ENCODE measurements at places on chromosomes 12 and 14.
A peak's percentile ranks its signal among the peaks of the same experiment; 100 is the strongest.

GRCh38 chr12:96516472-96517430, 27.4 kb downstream of the CFAP54 start:
- DNase-seq = peak; percentile 69

- DNase-seq = no peak
These were observed 44.7 kb upstream of the CRACR2A start for GRCh38 chr12:3797531-3798048.

DNA sequence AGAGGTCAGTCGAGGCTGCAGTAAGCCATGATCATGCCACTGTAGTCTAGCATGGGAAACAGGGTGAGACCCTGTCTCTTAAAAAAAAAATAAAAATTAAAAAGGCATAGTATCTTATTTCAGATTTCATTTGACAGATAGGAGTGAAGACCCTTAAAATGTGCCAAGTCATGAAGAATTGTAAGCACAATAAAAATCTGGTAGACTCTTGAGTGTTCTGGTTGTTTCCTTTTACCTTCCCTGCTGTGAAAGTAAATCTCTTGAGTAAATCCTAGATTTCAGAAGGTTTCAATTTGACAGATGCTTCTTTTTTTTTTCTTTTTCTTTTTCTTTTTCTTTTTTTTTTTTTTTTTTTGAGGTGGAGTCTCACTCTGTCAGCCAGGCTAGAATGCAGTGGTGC, 109.0 kb downstream of the ESR2 start:
- DNase-seq = no peak

DNA sequence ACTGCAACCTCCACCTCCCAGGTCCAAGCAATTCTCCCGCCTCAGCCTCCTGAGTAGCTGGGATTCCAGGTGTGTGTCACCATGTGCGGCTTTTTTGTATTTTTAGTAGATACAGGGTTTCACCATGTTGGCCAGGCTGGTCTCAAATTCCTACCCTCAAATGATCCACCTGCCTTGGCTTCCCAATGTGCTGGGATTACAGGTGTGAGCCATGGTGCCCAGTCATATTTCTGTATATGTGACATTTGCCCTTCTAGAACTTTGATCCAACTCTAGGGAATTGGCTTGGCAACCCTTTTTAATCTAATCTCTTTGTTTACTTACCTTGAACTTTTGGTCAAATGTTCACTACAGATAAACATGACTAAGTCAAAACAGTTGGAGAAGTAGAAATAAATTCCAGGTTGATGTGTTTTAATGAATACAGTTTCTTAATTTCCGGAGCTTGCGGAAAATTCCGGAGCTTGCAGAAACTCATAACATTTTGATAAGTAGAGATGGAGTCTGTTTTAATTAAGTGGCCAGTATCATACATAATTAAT, 11.5 kb upstream of the PEBP1 start:
- no peak for DNase-seq

DNA sequence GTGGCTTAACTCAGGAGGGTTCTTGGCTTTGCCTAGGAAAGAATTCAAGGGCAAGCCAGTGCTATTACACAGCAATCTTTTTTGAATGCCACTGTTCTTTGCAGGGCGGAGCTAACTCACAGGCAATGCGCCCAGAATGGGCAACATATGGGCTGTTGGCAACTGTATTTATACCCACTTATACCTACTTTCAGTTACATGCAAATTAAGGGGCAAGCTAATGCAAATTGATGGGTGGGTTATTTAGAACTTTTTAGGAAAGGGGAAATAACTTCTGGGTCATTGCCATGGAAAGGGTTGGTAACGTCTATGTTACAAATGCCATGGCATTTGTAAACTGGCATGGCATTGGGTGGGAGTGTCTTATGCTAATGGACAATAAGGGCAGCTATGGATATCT, 85.4 kb downstream of the C12orf50 start:
- no peak for DNase-seq

DNA sequence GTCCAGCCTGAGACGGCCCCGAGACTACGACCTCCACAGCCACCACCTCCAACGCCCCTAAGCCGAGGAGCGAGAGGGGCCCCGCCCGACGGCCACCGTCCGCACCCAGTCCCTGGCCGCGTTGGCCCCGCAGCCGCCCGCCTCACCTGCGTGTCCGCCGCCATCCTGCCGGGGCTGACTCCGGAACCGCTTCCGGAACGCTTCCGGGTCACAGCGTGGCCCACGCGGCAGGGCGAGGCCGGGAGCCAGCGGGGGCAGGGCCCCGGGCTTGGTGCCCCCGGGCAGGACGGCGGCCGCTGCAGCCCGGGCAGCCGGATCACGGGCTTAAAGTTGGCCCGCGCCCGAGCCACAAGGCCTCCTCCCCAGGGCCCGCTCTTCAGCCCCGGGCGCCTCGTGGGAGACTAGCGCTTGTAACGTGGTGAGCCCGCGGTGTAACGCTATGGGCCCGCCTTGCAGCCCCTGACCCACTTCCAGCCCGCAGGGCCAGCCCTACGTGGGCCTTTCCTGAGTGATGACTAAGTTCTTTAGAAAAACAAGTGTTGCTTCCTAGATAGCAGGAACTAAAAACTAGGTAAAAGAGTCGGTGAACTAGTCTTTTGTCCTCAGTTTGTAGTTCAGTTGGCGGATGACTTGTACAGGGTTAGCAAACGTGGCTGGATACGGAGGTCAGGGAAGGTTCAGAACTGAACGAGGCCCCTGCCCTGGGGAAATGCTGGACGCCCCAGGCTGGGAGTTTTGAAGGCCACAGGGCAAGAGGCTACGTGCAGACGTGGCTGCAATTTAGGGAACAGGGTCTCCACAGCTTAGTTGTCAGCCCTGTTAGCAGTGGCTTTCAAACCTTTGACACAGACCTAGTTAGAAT, at the start of gene GCN1:
Gene GCN1, minus strand, starts transcription at position 182 of the 862 bp plus-strand sequence. Its CDS starts 18 bp downstream, at position 164.
- DNase-seq = peak; percentile 33

- no peak for DNase-seq
These were observed 13.6 kb downstream of the DLK1 start for GRCh38 chr14:100740196-100740825.

GRCh38 chr12:119019166-119019565, 37.8 kb downstream of the SRRM4 start:
- no peak for DNase-seq

DNA sequence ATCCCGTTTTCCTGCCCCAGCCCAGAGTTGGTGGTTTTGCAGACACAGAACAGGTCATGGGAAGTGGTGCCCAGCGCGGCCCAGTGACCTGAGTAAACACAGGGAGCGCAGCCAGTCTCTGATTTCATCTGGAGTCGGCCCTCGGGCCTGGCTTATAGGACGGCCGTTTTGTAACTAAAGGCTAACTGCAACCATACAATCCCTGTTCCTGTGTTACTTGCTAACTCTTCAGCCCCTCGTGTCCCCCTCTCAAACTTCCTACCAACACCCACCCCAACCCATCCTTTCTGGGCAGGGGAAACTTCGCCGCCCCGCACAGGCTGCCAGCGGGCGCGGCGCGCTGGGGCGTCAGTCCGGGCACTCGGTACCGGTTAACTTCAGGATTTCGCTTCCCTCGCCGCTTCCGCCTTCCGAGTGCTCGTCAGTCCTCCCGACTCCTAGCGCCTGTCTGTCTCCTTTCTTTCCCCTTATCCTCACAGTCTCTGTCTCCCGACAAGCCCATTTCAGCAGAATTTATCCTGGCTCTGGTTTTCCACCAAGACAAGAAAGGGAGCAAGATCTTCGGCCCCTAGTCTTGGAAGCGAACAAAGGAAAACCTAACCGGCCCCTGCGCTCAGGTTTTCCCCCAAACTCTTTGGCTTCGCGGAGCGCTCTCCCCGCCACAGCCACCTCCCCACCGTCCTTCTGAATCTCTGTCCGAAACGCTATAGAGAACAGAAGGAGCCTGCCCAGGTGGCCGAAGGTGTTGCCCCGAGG, 2.0 kb downstream of the SIX1 start:
- no peak for DNase-seq

Measured in astrocyte of the cerebellum (primary cell).